ENCODE measurements at places on chromosomes 4 and X.

DNA sequence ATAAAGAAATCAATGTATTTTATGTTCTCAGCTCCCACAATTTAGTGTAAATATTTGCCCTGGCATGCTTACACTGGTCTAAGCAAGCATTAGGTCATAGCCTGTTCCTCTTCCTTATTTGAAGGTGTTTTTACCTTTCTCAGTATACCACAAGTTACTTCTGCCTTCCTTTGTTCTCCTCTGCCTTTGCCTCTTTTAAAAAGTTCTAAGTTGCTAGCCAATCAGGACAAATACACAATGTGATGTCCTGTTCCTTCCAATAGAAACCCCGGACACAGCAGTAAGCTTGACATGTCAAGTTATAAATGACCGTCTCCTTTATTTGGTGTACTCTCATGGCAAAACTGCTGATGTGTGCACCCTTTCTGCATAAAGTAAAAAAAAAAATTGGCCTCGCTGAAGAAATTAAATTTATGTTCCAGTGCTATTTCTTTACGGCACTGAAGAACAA, 49.4 kb downstream of the UGT2B10 start:
- DNase-seq, result no peak

GRCh38 chr4:73984736-73985527, 3.1 kb downstream of the PPBP start:
- DNase-seq, result no peak

GRCh38 chr4:98474408-98474844, 184.0 kb downstream of the TSPAN5 start:
- DNase-seq, result no peak

DNA sequence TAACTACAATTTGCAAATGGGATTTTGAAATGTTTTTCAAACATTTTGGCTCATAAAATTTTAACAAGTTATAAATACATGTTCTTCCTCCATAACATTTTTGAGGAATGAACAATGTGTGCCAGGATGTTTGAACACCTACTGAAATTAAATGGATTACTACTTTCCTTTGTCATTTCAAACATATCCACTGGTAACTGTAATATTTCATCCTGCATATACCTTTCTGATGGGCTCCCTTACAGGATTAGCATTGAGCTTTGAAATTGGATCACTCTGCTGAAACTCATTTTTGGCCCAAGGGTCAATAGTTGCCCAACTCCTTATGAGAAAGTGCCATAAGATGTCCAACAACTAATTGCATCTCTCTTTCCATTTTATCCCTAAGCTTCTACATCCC, 17.6 kb downstream of the GRPR start:
- DNase-seq, result no peak

- no peak for DNase-seq
These were observed 47.0 kb downstream of the ASIC5 start for GRCh38 chr4:155819066-155819465.

DNA sequence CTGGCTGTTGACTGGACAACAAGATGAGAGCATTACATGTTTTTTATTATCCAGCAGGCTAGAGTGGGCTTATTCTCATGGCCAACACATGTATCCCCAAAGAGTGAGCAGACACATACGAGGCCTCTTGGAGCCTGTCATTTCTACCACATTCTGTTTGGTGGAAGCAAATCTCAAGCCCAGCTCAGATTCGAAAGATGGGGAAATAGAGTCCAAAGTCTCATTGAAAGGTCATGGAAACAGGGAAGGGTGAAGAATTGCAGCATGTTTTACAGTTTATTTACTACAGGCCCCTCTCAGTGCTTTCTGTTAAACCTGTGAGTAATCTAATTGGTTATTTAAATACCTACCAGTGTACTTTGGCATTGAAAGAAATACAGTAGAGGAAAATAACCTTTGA, 108.6 kb downstream of the FRAS1 start:
- DNase-seq, result no peak

DNA sequence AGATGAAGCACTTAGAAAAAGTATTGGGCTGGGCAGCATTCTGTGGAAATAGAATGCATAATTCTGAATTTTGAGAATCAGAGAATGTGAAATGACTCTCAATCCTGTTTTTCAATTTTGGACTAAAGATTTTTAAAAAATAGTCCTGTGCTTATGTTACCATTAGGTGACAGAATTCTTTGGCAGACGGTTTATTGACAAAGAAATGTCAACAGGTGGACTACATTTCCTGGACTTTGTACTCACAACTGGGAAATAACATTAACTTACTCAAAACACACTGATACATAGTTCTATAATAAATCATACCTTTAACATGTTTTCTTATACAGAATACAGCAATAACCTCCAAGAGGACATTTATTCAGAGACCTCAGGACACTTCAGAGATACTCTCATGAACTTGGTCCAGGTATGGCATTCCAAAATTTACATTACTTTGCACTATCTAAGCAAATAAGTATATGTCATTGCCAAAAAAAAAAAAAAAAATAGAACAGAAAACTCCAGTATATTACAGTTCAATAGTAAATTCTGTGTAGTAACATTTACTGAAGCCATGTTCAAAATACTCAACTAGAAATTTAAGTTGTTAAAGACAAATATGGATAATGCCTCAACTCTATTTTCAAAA, 72.7 kb downstream of the ANXA10 start:
- DNase-seq, result no peak

GRCh38 chr4:70651864-70652506, 14.3 kb downstream of the JCHAIN start:
- DNase-seq, result no peak

- DNase-seq, result no peak
These were observed 1.4 kb upstream of the SMR3A start for GRCh38 chr4:70359115-70359661.

DNA sequence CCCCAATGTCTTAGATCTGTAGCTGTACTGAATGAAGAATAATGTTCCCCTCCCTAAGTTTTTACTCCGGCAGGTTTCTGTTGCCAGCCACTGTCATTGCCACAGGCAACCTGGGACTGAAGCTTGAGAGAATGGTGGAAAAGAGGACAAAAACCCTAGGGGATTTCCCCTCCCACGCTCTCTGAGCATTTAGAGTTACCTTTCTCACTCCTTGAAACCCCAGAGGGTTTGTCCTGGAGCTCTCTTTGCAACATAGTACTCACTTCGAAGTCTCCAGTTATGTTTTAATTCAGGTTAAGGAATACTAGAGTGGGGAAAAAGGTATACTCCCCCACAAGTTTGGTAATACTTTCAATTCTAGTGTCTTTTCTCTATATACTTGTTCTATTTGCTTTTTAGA, 31.5 kb downstream of the F8 start:
- no peak for DNase-seq

- DNase-seq, result no peak
These were observed 52.9 kb upstream of the LIMCH1 start for GRCh38 chr4:41485041-41485440.

DNA sequence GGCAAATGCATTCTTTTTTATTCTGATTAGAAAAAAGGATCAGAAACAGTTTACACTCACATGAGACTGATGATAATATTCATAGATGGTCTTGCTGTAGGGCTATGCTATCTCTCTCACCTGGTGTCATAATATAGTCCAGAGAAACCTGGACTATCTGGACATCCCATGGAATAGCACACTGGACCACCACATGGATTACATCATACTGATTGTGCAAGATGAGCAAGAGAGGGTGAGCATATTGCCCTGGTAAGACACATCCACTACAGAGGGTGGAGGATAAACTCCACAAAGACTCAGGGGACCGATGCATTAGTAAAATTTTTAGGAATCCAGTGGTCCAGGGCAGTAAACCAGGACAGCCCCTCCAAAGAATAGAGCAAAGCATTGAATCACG, 8.2 kb downstream of the SYN1 start:
- DNase-seq, result no peak

- no peak for DNase-seq
These were observed 313.2 kb downstream of the ANTXR2 start for GRCh38 chr4:79759793-79760192.

DNA sequence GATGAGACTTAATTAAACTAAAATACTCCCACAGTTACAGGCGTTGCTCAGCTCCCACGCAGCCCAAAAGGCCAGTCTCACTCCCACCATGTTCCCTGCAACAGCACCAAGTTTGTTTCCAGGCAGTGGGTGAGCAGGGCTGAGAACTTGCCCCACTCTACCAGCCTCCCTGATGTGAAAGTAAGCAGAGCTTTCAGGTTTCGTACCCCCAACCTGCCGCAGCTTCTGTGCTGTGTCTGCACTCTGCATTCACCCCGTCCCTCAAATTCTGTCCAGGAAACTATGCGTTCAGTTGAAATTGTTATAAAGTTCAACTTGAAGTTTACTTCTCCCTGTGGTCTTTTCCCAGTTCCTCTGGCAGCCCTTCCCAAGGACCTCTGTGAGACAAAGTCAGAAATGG, 17.2 kb downstream of the GLUD2 start:
- no peak for DNase-seq

DNA sequence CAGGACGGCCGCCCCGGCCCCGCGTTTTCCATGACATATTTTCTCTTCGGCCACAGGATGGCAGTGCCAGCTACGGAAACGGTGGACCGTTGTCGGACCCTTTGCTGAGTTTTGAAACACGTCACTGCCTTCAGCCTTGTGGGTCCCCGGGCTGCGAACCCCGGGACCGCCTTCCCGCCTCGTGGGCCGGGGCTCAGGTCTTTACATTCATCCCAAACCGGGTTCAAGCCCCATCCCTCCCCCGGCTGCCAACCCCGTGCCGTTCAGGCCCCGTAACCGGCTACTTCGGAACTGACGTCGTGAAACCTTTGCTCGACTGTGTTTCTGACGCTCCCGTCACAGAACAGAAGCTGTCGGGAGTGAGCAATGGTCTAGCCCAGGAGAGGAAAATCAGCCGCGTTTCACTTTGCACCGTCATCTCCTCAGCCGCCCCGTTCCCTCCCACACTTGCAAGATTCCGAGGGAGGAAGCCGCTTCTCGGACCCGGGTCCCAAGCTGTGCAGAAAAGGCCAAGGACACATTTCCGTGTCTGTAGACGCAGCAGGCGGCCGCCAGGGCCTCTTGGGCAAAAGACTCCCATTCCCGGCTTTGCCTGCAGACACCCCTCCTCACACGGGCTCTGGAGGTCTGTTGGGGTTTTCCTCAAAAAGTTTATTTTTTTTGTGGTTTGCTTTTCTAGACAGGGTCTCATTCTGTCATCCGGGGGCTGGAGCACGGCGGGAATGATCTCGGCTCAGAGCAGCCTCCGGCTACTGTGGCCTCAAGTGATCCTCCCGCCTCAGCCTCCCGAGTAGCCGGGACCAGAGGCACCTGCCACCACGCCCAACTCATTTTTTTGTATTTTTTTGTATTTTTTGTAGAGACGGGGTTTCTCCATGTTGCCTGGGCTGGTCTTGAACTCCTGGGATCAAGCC, 41.4 kb upstream of the PPP2R3B start:
- no peak for DNase-seq

- DNase-seq, result no peak
These were observed 25.8 kb upstream of the PLA2G12A start for GRCh38 chr4:109755656-109756055.

DNA sequence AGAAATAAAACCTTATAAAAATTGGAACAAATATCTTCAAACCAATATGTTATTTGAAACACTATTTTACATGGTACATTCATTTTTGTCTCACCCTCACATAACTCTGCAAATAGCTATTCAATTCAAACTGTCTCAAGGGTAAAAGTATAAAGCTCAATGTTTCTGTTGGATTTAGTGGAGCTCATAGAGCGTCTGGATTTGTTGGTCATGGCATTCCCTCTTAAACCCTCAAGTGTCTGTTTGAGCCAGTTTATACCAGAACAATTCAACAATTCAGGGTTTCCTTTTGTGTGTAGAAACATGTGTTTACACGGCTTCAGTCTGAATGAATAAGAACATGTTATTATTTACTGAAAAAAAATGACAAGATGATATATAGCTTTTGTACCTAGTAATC, 161.6 kb downstream of the PCDH18 start:
- DNase-seq, result no peak

- no peak for DNase-seq
These were observed 35.7 kb upstream of the ADAM29 start for GRCh38 chr4:174882317-174882992.

DNA sequence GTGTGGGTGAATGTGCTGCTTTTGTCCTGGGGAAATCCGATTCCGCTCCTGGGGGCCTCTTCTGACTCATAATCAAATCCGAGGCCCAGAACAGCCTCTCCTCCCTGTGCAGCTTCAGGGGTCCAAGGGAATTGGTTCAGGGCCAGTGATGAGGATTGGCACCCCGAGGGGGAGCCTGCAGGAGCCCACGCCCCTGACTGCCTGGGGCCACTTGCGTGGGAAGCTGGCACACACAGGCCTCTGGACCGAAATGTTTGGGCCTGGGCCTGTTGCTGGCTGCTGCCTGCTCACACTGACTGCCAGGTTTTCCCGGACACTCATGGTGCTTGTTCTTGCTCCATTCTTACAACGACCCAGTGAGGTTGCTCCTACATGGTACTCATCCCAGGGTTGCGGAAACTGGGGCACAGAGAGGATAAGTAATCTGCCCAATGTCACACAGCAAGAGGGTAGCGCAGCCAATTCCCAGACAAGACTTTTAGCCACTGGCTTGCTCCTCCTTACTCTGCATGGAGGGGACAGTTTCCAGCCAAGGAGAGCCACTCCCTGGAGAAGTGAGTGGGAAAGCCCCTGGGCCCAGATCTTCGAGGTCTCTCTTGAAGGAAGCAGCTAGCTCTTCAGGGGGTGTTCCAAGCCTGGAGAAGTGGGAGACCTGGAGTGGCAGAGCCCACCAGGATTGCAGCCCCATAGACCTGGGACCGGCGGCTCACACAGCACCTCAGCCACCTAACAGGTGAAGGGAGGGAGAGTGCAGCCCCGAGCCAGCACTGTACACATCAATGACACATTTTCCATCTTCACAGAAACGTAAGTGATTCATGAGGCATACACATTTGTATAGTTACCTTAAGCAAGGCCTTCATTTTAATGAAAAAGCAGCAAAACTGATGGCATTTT, 20.3 kb downstream of the CFAP99 start:
- no peak for DNase-seq

DNA sequence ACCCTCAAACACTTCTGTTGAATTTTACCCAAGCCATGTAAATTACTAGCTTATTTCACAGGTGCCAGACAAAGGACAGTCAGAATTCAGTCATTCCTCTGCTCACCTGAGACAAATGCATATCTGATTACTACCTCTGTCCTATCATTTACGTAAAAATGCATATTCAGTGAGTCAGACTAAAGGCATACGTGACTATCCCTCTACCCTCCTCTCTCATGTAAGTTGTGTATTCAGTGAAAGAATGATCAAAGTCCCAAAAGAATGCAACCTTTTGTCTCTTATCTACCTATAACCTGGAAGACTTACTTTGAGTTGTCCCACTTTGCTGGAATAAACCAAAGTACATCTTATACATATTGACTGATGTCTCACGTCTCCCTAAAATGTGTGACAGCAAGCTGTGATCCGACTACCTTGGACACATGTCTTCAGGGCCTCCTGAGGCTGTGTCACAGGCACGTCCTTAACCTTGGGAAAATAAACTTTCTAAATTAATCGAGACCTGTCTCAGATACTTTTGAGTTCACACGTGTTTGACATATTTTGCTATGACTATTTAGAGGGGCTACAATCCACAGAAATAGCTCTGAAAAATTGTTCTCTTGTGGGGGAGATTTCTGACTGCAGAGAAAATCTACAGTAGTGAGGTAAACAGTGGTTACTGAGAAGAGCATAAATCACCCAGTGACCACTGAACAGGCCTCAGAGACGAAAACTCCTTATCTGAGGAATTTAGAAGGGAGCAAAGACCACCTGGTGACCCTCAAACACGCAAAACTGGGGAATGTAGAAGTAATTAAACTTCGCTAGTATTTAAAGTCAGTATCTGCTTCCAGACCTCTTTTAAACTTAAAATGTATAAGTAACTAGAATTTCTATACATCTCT, 1575.8 kb downstream of the STIM2 start:
- DNase-seq, result no peak
